ENCODE measurements at places on chromosomes 5 and 9. TPM values are rescaled to one million over a fixed set of nuclear protein-coding genes. Genes with fewer than 3 reads are reported as not detected.

DNA sequence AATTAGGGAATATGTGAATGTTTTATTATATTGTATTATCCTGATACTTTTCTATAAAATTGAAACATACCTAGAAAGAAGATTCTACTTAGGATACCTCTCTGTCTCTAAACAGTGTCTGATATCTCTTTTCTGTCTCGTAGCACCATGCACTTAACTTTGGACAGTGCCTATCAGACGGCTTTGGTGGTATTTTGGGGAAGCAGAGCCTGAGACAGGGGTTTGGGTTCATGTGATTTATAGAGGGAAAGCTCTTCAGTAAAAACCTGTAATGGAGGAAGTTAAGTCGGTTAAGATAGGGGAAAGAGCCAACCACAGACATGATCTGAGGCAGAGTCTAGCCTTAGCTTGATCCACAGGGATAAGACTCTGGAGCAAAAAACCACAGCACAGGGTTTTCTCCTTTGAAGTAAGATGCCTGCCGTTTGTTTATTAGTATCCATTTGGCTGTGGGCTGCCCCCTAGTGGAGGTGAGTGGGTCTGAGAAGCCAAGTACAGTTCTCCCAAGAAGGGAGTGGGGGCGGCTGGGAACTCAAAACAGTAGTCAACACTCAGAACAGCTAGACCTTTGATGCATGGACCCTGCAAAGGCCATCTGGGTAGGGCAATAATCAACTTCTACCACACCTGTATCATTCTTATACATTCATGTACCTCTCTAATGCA is 141.2 kb upstream of the ASTN2 start:
- DNase-seq = no peak

DNA sequence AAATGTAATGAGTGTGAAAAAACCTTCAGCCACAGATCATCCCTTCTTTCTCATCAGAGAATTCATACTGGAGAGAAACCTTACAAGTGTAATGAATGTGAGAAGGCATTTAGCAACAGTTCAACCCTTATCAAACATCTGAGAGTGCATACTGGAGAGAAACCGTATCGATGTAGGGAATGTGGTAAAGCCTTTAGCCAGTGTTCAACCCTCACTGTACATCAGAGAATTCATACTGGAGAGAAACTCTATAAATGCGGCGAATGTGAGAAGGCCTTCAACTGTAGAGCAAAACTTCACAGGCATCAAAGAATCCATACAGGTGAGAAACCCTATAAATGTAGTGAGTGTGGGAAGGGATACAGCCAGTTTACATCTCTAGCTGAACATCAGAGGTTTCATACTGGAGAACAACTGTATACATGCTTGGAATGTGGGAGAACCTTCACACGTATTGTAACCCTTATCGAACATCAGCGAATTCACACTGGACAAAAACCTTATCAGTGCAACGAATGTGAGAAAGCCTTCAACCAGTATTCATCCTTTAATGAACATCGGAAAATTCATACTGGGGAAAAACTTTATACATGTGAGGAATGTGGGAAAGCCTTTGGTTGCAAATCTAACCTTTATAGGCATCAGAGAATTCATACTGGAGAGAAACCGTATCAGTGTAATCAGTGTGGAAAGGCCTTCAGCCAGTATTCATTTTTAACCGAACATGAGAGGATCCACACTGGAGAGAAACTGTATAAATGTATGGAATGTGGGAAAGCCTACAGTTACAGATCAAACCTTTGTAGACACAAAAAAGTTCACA is 19.2 kb downstream of the ZNF354C start:
- no peak for DNase-seq

DNA sequence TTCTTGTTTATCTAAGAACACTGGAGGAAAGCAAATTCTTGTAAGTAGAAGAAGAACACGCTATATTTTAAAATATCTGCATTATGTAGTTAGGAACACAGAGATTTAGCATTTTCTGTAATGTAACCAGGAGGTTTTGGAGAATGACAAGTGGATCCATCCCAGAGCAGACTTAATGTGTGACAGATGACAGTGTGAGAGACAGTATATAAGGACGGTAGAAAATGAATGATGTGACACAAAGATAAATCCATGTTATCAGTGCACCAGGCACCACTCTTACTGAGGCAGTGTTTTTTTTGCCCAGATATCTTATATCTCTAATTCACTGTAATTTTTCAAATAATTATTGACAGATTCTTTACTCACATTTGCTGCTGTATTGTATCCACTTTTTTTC is 239.0 kb upstream of the KCNN2 start:
- no peak for DNase-seq

DNA sequence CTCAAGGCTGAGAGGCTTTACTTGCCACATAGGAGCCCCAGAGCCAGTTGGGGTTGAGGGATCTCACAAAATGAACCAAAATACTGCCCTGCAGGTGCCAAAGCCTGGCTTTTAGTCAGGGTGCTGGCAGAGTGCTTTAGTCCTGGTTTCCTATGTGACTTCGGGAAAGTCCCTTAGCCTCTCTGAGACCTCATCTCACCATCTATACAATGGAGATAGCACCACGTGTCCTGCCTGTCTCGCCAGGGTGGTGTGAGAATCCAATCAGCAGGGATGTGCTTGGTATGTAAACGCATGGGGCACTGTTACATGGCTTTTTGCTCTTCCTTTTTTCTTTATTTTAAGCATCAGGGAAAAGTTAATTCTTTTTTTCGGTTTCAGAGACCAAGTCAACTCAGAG is 68.3 kb downstream of the SHB start:
- DNase-seq = no peak

DNA sequence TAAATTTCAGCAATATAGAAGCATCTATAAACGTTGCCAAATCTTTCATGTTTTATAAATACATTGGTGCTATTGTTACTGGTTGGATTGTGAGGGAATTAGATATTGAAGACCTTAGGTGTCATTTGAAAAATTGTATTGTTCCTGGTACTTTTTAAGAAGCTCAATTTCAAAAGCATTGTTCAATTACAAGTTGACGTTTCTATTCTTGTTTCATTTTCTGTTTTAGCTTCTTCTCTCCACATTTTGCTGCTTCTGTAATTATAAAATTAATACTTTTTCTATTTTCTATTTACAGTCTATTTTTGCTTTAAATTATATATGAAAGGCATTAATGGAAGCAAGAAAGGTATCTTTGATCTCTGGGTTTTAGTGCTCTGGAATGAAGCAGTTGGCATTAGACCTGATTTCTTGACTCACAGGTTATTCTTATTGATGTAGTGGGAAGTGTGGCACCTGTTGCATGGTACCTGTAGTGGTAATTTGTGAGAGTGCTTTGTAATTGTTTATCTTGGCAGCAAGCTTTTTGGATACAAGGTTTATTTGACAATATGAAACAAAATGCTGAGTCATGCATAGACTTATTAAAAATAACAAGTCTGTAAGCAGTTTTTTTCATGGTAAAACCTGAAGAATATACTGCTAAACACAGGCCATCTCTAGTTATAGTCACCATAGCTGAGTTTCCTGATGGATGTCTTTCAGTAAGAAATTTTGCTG is 13.2 kb downstream of the MACIR start:
- DNase-seq = no peak

GRCh38 chr9:126515001-126515872 is 98.5 kb upstream of the LMX1B start:
- no peak for DNase-seq

DNA sequence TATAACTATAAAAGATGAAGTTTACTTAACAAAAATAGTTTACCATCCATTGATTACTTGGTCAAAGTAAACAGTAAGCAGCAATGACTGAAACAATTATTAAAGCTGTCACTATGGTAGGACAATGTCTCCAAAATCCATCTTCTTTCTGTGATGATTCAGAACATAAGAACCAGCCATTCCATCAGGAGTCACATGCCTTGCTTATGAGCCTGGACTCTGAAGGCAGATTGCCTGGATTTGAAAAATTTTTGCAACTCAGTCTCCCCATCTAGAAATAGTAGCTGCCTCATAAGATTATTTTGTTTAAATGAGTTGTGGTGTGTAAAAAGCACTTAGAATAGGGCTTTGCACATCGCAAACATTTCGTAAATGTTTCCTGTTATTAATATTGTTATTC is 136.2 kb downstream of the LIFR start:
- no peak for DNase-seq

GRCh38 chr5:85375525-85375924 is 990.8 kb upstream of the EDIL3 start:
- no peak for DNase-seq

DNA sequence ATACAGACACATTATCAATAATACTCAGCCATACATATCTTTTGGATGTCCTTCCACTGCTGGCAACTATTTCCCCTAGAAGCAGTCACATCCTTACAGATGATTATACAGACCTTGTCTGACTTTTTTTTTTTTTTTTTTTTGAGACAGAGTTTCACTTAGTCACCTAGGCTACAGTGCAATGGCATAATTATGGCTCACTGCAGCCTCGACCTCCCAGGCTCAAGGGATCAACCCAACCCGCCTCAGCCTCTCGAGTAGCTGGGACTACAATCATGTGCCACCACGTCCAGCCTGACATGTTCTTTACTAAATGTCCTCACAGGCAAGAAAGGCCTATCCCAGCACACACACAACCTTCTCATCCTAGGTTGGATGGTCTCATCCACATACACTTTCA is 24.0 kb downstream of the NR6A1 start:
- no peak for DNase-seq

DNA sequence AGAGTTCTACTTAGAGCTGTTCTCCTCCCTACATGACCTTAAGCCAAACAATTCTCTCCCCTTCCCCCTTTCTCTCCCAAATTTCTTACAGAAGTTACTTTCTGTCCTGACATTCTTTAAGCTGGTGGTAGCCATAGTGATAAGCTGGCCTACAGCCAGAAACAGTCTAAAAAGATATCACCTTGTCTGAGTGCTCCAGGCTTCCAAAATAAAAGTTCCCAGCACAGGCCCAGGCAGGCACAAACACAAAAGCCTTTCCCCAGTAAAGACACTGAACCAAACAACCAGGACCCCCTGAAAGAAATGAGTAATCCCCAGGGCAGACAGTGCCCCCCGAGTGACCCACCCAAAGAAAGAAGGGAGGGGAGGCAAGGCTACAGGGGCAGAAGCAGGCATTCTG is 19.2 kb downstream of the SIL1 start:
- peak; percentile 11 for DNase-seq

- no peak for DNase-seq
These were observed 209.2 kb downstream of the ENC1 start for GRCh38 chr5:74431290-74431669.

- DNase-seq = no peak
These were observed 208.6 kb downstream of the GRIA1 start for GRCh38 chr5:153699035-153699434.

FAM169A gene
- 8.9 TPM for polyA plus RNA-seq

CDKN2A gene
- 65.3 TPM for polyA plus RNA-seq

TMEM174 gene
- polyA plus RNA-seq = not detected

RALGPS1 gene
- 0.97 TPM for polyA plus RNA-seq

Data from keratinocyte (primary cell).